Chondrocyte (in vitro differentiated cells): ENCODE measurements at places on chromosomes 5 and 9. TPM values are rescaled to one million over a fixed set of nuclear protein-coding genes. Genes with fewer than 3 reads are reported as not detected.

Gene ST8SIA4
- 0.42 TPM in 1 of 3 replicates, not detected in the others for total RNA-seq

Gene DHX29
- total RNA-seq: 22.2 to 32.2 TPM (median 23.0 TPM) in 3 replicates

GRCh38 chr5:55176176-55176818, 3.3 kb upstream of the CDC20B start:
- DNase-seq: no peak

DNA sequence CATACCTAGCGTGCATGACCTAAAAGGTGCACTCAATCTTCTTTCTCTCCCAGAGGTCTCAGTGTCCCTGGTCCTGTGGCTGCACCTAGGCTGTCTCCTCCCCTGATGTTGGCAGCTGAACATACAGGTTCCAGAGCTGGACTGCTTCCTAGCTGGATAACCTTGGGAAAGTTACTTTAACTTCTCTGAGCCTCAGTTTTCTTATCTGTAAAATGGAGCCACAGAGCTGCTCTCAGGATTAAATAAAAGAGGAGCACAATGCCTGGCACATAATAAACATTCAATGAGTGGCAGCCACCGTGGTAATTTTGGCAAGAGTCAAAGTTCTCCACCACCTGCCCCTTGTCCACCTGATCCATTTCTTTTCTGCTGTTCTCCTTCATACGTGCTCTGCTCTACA, 14.0 kb downstream of the MORN5 start:
- DNase-seq: peak; percentile 17

- DNase-seq: no peak
Observed at GRCh38 chr9:31520301-31521085, 864.0 kb upstream of the ACO1 start.

DNA sequence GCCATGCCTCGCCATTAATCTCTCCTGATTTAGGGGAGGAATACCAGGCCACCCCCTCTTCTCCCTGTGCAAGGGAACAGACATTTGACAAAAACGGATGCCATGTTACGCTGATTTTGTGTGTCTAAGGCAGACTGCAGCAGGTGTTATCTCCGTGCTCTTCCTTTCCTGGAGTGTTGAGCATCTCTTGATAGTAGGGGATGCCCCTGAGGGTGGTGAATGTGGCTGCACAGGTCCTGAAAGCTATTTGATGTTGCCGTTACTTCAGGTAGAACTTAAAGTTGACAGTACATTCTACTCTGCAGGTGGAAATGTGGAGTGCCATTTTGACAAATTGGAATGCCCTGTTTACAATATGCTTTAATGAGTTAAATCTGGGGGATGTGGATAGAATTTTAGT, 21.5 kb downstream of the TENT4A start:
- DNase-seq: no peak

DNA sequence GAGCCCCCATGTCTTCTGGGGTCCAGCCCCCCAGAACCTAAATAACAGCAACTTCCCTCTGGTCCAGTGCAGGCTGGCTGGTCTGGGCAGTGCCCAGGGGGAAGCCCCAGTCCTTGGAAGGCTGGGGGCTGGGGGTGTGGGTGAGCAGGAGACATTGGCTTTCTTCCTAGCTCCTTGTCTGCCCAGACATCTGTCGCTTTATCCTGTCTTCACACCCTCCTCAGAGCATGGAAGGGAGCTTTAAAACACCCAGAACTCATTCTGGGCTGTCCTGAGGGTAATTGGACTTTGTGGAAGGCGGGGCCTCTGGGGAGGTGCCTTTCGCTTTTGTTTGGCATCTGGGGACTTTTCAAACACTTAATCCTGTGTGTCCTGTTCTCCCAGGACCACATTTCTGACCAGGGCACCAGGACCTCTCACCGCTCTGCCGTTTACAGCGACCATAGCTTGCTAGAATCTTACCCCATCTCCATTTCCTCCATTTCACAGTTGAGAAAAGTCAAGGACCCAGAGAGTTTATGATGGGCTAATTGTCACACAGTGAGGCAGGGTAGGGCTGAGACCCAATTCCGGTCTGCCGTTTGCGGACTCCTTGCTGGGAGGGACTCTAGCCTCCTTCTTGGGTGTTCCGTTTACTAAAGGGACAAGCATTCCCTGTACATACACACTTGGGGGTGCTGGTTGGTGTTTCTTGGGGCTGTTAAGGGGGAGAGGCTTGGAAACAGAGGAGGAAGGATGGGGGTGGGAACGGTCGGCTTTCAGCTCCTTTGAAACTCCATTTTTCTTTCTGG, 1.1 kb downstream of the GSN start:
- no peak for DNase-seq

DNA sequence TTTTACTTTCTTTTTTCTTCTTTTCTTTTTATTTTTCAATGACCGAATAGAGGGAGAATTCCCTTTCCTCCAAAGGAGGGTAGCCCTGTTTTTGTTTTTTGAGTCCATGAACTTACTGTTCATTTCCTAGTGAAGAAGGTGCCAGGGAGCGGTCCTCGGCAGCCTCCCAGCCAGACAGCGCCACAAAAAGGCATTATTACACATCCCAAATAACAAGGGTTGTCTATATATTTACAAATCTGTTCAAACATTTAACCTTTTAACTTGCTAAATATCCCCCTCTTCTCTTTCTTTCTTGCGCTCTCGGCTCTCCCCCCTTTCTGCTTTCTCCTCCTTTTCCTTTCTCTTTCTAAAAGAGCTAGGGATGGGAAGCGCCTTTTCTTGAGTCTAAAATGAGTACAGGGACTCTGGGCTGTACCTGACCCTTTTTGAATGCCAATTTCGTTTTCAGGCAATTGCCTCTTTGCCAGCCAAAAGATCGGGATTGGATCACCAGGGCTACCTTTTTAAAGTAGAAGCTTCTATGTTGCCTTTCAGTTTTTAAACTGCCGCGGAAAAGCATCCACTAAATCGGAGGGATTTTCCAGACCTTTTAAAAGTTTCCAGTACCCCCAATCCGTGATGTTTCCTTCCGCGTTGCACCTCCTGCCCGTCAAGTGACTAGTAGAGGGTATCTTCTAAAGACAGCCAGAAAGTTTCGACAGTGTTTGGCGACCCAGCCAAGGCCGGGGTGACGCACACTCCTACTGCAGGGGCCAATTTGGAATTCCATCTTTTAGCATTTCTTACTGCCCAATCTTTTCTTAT, 125.6 kb downstream of the TMEM161B start:
- DNase-seq: no peak

DNA sequence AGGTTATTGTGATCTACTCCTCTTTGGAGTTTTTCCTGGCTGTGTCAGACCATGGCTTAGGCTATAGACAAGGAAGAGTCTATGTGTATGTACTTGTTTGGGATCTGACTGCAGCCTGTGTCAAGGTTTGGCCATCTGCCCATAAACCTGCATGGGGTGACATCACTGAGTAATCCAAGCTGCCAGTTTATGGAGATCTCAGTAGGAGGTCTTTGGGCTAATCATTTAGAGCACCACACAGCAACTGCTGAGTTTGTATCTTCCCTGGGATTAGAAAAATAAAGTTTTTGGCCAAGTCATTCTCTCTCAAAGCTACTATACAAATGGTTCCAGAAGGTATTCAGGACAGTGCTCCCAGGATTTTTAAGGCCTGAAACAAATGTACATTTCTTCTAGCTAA, 65.5 kb upstream of the HSPB3 start:
- DNase-seq: no peak

GRCh38 chr5:59208474-59208873, 625.6 kb downstream of the RAB3C start:
- no peak for DNase-seq
